ENCODE measurements at places on chromosomes 6 and 20. TPM values are rescaled to one million over a fixed set of nuclear protein-coding genes. Genes with fewer than 3 reads are reported as not detected.
A peak's percentile ranks its signal among the peaks of the same experiment; 100 is the strongest.

SRSF12 gene
- 4.2 TPM for total RNA-seq

LCA5 gene
- 3.6 TPM for total RNA-seq

PNISR gene
- 134 TPM for total RNA-seq

GPR63 gene
- total RNA-seq, result 11.3 TPM

COL20A1 gene
- total RNA-seq, result 0.17 TPM

COL11A2 gene
- total RNA-seq, result 3.5 TPM

FAM217A gene
- total RNA-seq, result not detected

- no peak for DNase-seq
Observed at GRCh38 chr6:38443352-38444144, 196.2 kb downstream of the BTBD9 start.

- no peak for DNase-seq
Observed at GRCh38 chr6:157110607-157111006, 212.7 kb downstream of the TMEM242 start.

DNA sequence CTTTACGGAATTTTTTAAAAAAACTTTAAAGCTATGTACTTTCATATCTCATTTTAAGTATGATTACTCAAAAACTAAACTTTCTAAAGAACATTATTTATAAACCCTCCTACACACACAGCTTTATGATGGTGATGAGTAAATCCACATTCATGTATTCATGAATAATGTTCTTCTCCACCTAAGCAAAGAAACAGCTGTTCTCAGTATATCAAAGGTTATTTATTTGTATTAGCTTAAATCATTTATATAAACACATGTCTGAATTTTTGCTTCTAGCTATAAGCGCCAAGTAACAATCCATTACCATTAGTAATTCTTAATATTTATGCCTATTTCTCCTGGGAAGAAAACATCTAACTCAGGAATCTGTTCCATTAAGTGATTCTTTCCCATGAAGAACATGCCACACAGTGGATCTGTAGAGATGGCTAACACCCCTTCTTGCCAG is 63.3 kb downstream of the SMLR1 start:
- DNase-seq, result no peak

DNA sequence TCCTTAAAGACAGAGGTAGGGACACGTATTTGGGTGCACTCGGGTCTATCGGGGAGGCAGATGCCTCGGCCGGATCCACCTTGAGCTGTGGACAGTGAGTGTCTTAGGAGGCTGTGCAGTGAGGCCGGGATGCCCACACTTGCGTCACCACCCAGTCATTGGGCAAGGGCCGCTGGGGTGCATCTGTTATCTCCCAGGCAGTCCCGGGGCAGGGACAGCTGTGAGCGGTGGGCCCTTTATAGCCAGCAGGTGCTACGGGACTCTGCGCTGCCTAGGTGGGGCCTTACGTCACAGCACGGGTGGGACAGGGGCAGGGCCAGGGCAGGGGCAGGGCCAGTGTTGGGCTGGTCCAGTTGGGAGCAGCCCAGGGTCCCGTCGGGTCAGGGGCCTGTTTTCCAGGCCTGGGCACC is 689 bp upstream of the COL20A1 start:
- DNase-seq, result no peak

DNA sequence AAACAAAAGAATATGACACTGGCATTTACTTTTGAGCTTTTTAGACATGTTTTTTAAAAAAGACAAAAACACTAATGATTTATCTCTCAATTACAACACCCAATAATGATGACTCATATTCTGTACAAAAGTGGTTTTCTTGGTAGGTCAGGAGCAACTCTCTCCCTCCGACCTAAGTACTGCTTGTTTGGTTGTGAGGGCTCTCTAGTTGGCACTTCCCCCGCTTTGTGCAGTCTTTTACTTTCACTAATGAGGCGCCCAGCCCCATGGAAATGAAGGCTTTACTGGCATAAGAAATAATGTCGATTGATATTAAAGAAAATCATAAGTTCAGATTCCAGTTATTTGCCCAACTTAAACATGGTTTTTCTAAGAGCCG is 1.3 kb downstream of the KPNA5 start:
- no peak for DNase-seq

GRCh38 chr6:13402711-13403110 is 74.4 kb upstream of the TBC1D7 start:
- no peak for DNase-seq

DNA sequence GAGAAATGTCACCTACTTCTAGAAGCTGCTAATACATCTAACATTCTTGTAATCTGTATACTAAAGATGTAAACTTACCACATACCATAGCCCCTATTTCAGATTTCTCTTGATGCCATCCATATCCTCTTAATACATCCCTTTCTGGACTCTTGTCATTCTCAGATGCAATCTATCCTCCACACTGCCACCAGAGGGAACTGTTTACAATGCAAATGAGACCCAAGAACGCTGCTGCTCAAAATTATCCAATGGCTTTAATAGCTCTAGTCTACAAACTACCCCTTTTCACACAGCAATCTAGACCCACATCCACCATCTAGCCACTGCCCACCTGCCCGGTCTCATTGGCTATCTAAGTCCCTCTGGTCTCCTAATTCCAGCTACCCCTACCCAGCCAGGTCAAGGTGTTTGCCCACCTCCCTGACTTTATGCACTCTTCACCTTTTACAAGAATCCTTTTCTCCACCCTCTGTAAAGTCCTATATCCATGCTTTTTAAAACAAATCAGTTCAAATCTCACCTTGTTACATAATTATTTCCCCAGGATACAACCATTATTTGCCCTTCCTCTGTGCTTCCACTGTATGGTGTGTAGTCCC is 14.8 kb downstream of the FAXC start:
- DNase-seq, result no peak

DNA sequence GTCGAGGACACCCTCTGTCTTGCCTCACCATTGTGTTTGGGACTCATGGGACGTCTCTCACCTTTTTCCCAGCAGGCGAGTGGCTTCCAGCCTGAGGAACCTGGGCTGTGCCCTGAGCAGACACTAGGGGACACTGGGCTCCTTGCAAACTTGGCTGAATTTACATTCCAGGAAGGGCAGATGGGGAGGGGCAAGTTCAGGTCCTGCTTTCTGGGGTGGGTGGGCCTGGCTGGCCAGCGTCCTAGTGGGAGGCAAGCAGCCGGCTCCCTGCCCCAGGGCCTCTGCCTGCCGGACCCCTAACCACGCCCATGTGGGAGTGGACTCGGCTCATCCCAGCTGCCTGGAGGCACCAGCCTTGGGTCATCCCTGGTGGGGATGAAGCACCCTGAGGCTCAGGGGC is 48.2 kb upstream of the MLN start:
- DNase-seq, result peak; percentile 71

DNA sequence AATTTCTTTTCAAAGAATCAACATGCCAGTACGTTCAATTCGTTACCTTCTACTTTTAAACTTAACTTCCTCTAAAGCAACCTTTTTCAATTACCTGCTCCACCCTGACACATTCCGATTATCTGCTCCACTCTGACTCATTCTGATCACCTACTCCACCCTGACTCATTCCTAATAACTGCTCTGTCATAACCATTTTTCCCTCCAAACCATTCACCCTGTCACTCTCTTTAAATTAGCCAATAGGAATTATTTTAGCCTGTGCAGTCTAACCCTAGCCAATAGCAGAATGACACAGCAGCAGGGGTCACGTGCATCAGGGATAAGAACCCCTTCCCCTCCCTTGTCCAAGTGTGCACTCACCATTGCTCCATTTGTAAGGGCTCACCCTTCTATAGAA is 557.4 kb upstream of the EYS start:
- DNase-seq, result no peak
